ENCODE measurements at places on chromosomes 1 and 21.
A peak's percentile ranks its signal among the peaks of the same experiment; 100 is the strongest.

DNA sequence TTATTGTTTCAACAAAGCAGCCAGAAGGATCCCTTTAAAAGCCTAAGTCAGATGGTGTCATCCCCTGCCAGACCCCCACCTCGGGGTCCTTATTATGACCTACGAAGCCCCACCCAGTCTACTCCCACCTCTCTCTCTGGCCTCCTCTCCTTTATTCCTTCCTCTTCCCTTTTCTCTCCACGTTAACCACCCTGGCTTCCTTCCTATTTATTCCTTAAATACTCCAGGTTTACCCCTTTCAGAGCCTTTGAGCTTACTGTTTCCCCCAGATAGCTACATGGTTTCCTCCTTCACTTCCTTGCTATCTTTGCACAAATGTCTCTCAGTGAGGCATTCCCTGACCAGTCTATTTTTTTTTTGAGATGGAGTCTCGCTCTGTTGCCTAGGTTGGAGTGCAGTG, 12.0 kb upstream of the SLC9A1 start:
- DNase-seq, result no peak

DNA sequence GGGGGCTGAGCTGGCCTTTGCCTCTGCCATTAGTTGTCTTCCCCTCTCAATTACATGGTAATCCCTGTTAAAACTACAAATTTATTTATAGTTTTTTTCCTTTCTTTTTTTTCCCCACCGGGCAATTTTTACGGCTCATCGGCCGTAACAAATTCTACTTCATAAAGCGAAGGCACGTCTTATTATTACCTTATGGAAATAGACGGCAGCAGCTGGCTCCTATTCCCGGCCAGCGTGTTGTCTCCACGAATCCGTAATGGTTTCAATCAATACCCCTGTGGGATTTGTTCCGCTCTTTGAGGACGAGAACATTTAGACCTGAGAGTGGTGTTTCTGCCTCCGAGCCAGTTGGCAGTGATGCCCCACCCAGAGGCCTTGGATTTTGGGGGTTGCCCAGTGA, 52.4 kb upstream of the IGSF21 start:
- DNase-seq, result no peak

GRCh38 chr21:38126666-38127303, 130.0 kb upstream of the KCNJ15 start:
- DNase-seq, result peak; percentile 55

GRCh38 chr1:55081188-55081904, 42.0 kb downstream of the PCSK9 start:
- no peak for DNase-seq

DNA sequence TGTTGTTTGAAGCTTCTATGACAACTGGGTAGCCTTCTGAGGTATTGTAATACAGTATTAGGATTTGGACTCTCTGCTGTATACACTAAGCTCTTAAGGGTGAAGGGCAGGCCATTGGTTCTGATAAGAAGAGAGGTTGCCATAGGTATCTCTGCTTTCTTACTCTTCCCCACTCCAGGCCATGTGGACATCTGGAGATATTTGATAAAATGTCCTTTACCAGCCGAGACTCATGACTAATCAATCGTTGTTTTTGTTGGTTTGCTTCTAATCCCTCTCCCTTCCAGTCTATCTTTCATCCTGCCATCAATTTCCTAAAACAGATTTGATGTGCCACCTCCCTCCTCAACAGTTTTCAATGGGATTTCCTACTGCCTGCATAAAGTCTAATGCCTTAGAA, 64.6 kb upstream of the WDR26 start:
- no peak for DNase-seq

GRCh38 chr1:97621955-97622354, 298.9 kb downstream of the DPYD start:
- DNase-seq, result no peak

DNA sequence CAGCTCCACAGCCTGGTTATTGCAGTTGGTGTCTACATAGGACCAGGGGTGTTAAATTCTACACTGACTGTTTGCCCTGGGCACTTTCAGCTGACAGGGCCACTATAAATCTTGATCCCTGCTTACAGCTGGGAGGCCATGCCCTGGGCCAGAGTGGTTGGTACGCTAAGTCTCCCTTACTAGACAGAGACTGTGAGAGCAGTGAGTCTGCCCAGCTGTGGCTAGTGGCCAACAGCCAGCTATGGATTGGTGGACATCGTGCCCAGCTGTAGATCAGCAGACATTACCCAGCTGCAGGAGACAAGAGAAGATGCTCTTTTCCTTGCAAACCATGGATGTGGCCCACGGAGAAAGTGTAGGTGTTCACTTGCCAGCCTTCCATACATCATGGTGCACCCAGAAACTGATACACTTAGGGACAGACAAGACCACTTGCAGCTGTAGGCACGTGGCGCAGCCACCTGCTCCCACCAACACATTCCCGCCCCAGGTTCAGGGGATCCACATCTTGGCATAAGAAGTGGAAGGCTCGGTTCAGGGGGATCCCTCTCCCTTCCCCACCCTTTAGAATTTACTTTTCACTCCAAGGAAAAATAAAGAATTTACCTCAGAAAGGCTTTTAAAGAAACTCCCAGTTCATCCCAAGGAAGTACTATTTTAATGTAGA, 16.4 kb upstream of the PAX7 start:
- no peak for DNase-seq

GRCh38 chr1:1199141-1199960, 7.0 kb downstream of the TNFRSF18 start:
- peak; percentile 32 for DNase-seq

- no peak for DNase-seq
Observed at GRCh38 chr1:52294580-52294979, 71.4 kb downstream of the CC2D1B start.

DNA sequence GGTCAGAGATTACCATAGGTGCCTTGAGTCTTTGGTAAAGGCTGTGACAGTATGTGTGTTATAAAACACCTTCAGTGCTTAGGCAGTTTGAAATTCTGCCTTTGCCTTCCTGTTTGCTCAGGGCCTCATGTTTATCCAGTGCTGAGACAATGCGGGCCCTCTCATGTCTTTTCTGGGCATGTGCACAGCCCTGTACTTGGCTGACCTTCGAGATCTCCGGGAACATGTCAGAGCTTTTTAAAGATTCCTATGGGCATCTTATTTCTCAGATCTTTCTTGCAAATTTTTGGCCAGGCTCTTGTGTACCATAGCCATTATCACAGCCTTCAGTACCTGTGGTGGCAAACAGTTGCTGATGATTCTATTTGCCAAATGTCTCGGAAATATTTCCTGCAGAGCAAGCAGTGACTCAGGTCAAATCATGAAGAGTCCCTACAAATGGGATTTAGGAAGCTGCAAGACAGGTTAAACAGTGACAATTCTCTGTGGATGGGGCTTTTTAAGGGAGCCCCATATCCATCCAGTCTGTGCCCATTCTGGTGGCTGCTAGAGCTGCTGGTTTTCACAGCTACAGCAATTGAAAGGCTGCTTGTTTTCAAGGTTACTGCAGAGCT, 42.1 kb downstream of the HOOK1 start:
- DNase-seq, result no peak

DNA sequence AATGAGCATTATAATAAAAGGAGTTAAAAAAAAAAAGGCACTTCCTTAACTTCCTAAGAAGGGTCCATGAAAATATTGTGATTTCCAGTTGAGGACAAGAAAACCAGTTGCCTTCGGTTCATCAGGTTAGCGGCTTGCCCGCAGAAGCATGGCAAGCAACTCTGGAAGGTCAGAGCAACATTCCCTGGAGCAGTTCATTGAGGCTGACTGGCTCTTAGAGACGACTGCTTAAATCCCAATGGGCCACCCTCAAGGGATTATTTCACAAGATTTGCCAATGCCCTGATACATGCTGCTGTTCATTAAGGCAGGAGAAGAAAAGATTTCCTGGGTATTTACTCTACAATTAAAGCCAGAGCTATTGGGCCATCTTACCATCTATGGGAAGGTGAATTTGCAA, 29.0 kb upstream of the CASQ2 start:
- DNase-seq, result no peak

- no peak for DNase-seq
Observed at GRCh38 chr1:12615159-12615864, 2.7 kb downstream of the DHRS3 start.

DNA sequence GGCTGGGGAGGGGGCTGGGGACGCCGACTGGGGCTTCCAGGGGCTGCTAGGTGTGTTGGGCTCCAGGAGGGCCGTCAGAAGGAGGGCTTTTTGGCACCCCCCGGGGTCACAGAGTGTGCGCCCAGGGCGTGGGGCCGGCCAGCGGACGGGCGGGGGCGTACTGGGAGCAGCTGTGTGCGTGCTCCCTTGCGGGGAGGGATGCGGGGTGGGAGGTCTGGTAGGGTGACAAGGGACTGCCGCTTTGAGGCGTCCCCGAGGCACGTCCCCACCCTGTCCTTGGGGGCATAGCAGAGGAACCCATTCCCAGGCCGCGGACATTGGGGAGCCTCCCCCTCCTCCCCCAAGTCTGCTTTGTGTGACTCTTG, 1.1 kb downstream of the FOXO6 start:
- DNase-seq, result no peak

GRCh38 chr1:222618001-222618879, at the start of gene MIA3:
Gene MIA3, plus strand, starts transcription at chr1:222618097. Its CDS starts 14 bp downstream, at chr1:222618111.
- peak; percentile 83 for DNase-seq

DNA sequence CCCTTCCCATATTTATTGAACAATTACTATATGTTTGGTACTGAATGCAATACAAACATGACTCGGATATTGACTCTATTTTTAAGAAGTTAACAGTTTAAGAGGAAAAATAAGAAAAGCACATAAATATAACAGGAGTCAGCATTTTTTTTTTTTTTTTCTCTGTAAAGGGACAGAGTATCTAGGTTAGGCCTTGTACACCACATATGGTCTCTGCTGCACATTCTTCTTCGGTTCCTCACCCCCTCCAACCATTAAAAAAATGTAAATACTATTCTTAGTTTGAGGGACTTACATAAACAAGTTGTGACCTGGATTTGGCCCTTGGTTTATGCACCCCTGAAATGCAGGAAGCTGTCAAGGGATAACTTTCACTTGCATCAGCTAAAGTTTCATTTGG, 40.4 kb downstream of the PHC2 start:
- no peak for DNase-seq

GRCh38 chr1:157955857-157956256, 37.6 kb upstream of the KIRREL1 start:
- no peak for DNase-seq

DNA sequence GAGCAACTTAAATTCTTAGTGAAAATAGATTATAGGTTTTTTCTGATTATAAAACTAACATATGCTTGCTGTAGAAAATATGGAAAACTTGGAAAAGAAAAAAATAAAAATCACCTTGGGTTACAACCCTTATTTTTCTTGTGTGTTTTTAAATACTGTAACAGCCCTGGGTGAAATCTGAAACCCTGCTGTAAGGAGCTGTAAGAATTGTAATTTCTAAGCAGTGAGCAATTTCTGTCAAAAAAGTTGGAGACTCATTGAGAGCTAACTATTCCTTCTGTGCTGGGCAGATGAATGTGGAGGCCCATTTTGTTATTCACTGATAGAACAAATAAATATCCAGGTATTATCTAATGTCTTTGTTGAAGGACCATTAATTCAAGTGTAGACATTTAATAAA, 42.6 kb downstream of the ADCY10 start:
- no peak for DNase-seq

DNA sequence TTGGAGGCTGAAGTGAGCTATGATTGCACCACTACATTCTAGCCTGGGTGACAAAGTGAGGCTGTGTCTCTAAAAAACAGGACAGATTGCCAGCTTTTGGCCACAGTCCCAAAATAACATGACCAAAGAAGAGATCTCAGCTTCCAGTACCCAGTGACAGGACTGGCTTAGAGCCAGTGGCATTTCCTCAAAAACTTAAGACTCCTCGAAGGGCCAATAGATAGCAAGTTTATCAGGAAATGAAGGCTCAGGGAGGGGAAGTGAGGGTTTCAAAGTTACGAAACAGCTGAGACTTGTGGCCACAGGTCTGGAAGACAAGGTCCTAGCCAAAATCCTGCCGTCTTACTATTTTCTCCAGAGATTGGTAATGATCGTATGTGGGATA, 6.3 kb upstream of the TMEM39B start:
- no peak for DNase-seq

DNA sequence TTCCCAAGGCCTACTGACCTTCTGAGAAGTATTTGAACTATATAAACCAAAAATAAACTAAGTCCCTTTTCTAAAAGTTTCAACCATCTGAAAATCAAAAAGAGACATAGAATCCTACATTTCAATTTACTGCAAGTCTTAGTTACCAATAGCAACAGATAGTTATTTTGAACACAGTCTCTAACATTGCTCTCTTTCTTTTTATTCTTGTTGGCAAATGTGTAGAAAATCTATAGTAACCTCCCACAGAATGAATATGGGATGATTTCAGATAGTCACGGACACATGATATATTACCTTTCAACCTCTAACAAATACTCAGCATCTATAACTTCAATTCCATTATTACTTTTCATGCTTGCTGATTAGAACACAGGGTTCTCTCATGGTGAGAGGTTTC, 68.9 kb upstream of the RAB3GAP2 start:
- DNase-seq, result no peak

GRCh38 chr21:41877901-41878830, 978 bp downstream of the PRDM15 start:
- peak; percentile 58 for DNase-seq

DNA sequence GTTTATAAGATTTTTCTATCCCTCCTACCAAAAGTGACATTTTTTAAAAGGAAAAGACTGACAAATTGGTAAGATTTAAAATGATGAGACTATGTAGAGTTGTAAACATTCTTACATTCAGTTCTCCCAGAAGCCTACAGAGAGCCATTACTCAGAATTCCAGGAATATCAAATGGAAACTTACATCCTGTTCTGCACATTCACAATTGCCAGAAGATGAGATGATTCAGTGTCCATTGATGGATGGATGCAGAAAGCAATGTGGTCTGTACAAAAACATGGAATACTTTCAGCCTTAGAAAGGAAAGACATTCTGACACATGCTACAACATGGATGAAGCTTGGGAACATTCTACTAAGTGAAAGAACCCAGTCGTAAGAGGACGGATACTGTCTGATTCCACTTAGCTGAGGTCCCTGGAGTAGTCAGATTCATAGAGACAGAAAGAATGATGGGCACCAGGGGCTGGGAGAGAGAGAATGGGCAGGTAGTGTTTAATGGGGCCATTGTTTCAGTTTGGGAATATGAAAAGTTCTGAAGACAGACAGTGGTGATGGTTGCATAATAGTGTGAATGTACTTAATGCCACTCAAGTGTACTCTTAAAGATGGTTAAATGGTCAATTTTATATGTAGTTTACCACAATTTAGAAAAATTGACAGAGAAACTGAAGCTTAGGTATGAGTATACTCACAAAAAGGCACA, 16.6 kb downstream of the MX1 start:
- DNase-seq, result no peak

DNA sequence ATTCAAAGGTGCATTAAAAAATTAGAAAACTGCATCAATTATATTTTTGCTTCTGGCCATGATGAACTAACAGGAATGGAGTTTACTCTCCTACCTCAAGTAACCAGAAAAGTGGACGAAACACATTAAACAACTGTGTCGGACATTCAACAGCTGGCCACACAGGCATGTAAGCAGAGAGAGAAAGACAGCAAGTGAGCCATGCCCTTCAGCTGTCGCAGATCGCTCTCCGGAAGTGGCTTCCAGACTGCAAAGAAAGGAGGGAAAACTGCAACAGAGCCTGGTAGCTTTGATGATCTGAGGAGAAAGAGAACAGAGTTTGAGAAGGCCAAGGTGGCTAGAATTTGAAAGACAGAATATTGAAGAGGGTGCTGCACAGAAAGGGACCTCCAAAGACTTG, 557.2 kb downstream of the MATN1 start:
- DNase-seq, result no peak

GRCh38 chr1:12456979-12457378, 161.0 kb downstream of the DHRS3 start:
- no peak for DNase-seq

GRCh38 chr1:181742426-181742825, 259.1 kb downstream of the CACNA1E start:
- DNase-seq, result no peak

GRCh38 chr1:18676332-18676781, 45.7 kb downstream of the PAX7 start:
- no peak for DNase-seq
